ENCODE measurements at places on chromosomes 5 and 9.

GRCh38 chr5:10481241-10481935 lies 39.7 kb downstream of the ROPN1L start:
- no peak for DNase-seq

DNA sequence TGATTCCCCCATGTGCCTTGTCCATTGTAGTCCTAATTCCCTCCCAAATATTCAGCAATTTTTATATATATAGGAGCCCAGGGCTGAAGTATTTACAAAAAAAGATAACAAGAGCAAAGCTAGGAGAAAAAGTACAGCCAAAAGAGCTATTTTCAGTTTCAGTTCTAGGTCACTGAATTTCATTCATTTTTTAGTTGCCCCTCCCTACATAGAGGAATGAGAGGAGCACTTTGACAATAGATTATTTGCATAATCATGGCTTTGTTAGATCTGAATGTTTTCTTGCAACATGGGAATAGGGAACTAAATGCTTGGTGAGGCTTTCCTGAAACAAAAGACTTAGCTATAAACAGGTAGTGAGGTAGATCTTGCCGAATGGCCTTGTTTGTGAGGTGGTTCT lies 15.3 kb upstream of the F2RL2 start:
- no peak for DNase-seq

DNA sequence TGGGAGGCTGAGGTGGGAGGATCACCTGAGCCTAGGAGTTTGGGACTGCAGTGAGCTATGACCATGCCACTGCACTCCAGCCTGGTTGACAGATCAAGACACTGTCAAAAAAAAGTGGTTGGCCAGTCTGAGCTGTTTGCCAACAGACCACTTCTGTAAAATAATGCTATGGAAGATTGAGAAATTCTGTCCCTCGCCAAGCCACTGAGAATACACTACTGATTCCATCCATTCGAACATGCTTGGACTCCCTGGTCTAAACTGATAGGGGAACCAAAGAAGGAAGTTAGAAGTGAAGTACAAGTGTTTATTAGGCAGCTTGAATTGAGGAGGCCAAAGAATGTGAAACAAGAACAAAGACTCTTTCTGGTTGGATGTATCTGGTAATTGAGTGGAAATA lies 27.2 kb downstream of the ENC1 start:
- no peak for DNase-seq

DNA sequence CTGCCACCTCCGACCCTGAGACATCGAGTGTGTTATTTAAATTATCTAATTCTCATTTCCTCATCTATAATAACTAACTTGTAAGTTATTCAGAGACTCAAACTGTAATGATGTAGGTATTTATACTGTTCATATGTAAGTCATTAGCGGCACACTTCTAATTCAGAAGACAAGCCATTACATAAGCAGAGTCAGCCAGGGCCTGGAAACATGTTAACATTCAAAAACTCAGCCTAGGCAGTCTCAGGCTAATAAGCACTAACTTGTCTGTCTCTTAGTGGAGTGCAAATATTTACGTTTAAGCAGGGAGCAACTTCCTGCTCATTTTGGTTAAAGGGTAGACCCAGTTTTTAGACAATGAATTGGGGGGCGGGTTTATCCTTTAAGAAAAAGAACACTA lies 598.4 kb downstream of the ACTL7B start:
- DNase-seq = no peak

GRCh38 chr5:151123897-151124751 lies 33.5 kb downstream of the ANXA6 start:
- DNase-seq = no peak

DNA sequence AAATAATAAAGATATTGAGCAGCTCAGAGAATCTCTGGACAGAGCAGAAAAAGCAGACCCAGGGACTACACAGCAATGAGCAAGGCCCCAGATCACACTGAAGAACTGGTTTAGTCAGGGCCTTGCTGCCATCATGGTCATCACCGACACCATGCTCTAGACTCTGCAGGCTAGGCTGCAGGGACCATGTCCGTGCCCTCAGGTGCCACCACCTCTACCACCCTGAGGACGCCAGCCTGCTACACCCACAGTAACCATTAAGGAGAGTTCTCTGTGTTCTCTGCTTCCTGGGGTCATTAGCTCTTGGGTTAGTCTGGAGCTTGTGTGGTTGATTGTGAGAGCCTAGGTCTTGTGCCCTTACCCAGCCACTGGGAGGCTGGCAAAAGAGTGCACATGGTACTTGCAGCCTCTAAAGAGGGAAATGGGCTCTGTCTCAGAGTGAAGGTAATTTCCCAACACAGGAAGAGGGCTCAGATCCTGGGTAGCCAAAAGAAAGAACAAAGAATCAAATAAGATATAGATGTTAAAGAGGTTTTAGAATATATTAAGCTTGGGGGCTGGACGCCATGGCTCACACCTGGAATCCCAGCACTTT lies 31.9 kb upstream of the JADE2 start:
- no peak for DNase-seq

DNA sequence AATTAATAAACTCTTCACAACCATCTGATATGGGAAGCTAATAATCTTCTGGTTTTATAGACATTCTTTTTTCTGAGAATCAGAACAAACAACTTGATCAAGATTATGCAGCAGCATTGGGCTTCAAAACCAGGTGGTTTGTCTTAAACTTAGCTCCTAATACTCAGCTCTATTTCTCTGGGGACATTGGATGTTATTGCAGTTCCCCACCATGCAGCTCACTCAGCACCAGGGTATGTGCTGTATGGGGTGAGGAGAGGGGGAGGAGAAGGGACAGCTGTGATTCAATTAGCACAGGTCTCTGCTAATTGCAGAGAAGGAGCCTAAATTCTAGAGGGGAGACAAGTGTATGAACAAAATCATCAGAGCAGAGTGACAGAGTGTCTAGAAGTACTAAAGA lies 210.7 kb upstream of the TNC start:
- DNase-seq = no peak

DNA sequence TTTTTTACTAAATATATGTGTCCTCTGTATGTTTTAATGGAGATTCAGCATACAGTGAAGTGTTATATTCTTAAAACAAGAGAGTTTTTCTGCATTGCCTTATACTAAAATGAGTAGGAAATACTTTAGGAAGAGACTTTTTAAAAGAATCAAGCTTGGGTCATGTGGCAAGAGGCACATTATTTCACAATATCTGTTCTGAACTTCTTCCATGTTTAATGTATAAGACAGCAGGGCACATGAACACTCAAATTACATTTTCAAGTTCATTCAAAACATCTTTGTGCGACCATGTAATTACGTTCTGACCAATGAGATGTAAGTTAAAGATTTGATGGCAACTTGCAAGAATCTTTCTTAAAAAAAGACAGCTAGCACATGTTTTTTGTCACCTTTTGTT lies 1055.9 kb downstream of the NR2F1-AS1 start:
- no peak for DNase-seq

DNA sequence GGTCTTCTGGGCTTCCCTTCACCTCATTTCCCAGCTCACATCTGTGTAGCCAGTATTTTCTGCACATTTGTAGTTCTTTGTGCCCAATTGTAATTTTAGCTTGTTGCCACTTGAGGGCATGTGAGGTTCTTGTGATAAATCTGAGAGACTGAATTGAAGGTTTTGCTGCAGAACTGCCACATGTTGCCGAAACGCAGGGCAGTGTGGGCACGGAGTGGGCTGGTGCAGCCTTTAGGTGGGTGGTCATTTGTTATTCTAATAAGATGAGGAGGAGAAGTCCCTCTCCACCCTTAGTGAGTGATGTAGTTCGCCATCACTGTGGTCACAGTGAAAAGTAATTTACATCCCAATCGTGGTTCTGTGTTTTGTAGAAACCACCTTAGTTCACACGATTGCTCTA lies 21.2 kb downstream of the OTULIN start:
- no peak for DNase-seq

DNA sequence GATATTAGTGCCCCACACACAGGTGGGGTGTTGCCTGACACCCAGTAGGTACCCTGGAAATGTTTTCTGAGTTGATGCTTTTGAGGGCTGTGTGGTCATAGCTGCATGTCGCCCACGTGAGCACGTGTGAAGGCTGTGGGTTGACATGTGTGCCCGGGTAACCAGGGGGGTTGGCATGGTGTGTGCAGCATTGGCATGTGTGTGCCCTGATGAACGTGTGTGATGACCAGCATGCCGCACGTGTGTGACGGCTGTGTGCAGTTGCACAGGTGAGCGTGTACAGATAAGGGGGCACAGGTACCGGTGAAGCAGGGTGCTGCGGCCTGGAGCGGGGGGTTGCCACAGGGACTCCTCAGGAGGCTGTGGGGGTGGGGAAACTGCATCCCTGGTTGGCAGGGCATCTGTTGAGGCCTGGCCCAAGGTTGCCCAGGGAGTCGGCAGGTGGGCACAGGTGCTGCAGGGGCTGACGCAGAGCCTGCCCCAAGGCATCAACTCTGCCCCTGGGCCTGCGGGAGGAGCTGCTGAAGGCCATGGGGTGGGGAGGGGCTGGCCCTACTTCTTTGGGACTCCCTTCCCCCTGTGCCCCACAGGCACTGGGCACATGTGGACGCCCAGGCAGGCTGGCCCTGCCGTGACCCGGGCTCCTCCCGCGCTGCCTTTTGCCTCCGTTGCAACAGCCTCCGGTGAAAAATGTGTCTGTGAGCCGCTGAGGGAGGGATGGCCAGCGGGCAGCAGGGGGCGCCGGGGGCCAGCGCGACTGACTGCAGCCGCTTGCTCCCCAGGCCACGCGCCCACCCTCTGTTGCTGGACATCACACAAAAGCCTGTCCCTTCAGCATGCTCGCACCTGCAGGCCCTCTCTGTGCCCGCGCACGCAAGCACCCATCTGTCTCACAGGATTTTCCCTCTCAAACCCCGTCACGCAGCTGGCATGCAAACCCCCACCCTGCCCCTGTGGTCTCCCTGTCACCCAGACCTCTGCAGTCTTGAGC lies 2.2 kb downstream of the UNC5A start:
- DNase-seq = no peak

GRCh38 chr9:121607434-121608167 lies 43.8 kb upstream of the DAB2IP start:
- DNase-seq = no peak

DNA sequence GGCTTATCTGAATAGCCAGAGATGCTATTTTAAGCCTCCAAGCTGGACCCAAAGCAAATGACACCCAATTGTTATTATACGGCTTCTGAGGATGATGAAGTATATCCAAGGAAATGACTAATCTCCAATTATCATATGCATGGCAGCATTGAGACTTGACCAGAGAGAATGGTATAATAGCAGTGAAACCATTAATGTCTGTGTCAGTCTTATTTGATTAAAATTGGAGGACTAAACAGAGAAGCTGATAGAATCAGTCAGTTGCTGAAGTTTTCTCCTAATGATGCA lies 200.5 kb downstream of the EFNA5 start:
- DNase-seq = no peak

- DNase-seq = no peak
Observed at GRCh38 chr9:121576281-121577075, 75.0 kb upstream of the DAB2IP start.

- no peak for DNase-seq
Observed at GRCh38 chr9:18746631-18747030, 272.7 kb downstream of the ADAMTSL1 start.

- no peak for DNase-seq
Observed at GRCh38 chr5:179833056-179833708, 12.5 kb downstream of the SQSTM1 start.

- DNase-seq = no peak
Observed at GRCh38 chr5:163759000-163759704, 253.7 kb downstream of the MAT2B start.

- no peak for DNase-seq
Observed at GRCh38 chr9:105142406-105143135, 101.9 kb upstream of the SLC44A1 start.

DNA sequence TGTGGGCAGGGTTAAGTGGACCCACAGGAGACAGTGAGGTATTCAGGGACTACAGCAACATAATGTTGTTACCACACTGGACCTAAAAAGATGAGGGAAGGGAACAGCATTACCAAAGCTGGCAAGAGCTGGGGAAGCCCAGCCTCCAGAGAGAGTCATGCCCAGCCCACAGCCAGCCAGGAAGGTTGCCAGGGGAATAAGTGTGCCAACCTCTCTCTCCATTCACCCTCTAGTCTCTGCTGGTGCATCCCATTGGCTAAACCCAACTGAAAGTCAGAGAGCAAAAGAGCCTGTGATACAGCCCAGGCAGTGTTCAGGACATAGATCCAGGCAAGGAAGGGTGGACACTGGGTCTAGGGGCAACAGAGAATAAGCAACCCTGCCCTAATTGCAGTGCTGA lies 35.8 kb upstream of the AFAP1L1 start:
- DNase-seq = no peak

DNA sequence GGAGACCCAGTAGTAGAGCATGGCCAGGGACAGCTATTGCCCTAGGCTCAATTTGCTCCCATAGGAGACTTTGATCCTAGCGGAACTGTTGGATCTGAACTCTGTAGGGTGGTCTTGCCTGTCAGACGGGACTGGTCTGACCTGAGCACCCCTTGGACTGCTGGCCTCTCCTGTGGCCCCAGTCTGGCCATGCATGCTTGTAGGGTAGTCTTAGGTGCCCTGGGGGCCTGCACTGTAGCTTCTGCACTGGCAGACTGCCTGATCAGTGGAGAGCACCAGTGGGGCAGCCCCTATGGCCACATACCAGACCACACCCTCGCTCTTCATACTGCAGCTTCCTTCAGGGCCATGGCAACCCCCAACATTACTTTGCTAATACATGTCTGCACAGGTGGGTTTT lies 396.1 kb upstream of the GRAMD2B start:
- DNase-seq = no peak

DNA sequence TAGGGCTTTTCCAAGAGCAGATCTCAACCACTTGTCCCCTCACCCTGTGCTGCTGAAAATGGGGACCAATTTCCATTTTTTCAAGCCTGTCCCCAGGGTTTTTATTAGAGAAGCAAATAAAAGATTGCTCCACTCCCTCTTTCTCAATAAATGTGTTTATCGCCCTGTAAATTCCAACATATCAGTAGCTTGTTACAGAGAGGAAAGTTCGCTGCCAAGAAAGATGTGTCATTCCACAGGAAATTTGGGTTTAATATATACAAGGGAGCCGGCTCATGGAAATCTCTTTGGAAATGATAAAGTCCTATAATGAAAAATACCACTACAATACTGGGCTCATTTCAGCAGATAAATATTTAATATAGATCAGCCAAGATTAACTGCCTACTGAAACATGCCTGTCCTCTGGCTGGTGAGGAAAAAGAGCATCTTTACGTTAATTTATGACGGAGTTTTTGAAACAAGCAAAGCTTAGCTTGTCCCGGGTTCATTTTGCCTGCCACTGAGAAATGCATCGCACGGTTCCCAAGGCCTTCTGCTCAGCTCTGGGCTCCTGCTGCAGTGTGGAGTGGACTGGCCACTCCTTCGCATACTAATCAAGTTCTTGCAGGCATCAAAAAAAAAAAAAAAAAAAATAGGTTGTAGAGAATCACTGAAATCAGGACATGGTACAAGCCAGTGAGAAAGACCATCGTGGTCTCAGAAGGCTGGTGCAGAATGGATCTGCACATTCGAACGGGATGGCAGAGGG lies 84.5 kb downstream of the BRINP1 start:
- no peak for DNase-seq

- no peak for DNase-seq
Observed at GRCh38 chr9:130732793-130733221, 39.2 kb downstream of the EXOSC2 start.
